Stimulated activated CD4-positive, alpha-beta T cell treated with anti-CD3 and anti-CD28 coated beads, Interleukin-15, amount 100 ng/mL, for 1 hour (primary cell): ENCODE measurements at places on chromosomes 2 and 18.
A peak's percentile ranks its signal among the peaks of the same experiment; 100 is the strongest.

- no peak for DNase-seq
These were observed 79.2 kb downstream of the NDUFA10 start for GRCh38 chr2:239945751-239946561.

GRCh38 chr2:181847198-181847556 lies 44.4 kb upstream of the ITPRID2 start:
- no peak for DNase-seq

GRCh38 chr2:8086796-8087479 lies 594.9 kb upstream of the ID2 start:
- no peak for DNase-seq

- DNase-seq, result no peak
These were observed 81.3 kb downstream of the TFCP2L1 start for GRCh38 chr2:121203591-121204249.

DNA sequence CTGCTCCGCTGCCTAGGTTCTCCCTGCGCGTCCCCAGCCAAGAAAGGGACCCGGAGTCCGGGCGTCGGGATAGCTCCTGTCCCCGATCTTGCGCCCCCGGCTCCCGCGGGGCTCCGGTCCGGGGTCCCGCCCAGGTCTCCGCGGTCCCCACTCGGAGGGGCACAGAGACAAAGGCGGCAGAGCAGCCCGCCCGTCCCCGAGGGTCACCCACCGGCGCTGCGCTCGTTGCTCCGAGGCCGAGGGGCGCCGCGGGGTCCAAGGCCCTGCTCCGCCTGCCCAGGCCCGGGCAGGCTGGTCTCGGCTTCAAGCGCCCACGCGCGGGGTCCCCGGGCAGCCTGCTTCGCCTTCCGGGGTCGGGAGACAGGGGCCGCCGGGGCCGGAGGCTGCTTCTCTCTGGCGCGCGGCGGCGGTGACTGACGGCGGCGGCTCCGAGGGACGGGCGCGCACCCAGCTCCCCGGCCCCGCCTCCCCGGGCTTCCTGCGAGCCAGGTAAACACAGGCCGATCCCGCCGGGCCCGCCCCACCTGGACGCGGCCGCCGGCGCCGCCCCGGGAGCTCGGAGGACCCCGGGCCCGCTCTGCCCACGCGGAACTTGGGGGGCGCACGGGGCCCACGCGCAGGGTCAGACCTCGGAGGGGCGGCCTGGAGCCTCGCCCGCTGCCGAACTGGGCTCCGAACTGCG lies at the start of gene MBP:
Gene MBP (minus strand): TSS at position 415 of the 682 bp plus-strand sequence. CDS start 27,522 bp downstream, outside the sequence.
- DNase-seq, result peak; percentile 68

DNA sequence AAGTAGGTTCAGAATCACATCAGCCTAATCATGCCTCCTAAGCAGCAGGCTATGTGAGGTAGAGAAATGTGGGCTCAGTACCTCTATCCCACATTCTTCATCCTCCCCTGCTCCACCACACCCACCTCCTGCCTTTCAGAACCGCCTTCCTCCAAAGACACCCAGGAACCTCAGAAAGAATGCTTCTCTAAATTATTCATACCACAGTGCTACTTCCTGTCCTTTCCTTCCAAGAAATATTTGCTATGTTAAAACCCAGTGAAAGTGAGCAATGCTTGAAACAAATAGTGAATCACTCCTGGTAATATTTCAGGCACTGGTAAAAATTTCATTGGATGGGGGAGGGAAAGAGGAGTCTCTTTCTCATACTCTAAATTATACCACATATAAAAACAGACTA lies 24.0 kb upstream of the CREB1 start:
- DNase-seq, result no peak

- no peak for DNase-seq
These were observed 1129.4 kb downstream of the TDRD15 start for GRCh38 chr2:22253171-22253570.

GRCh38 chr2:217993817-217994463 lies 8.9 kb downstream of the TNS1 start:
- no peak for DNase-seq

DNA sequence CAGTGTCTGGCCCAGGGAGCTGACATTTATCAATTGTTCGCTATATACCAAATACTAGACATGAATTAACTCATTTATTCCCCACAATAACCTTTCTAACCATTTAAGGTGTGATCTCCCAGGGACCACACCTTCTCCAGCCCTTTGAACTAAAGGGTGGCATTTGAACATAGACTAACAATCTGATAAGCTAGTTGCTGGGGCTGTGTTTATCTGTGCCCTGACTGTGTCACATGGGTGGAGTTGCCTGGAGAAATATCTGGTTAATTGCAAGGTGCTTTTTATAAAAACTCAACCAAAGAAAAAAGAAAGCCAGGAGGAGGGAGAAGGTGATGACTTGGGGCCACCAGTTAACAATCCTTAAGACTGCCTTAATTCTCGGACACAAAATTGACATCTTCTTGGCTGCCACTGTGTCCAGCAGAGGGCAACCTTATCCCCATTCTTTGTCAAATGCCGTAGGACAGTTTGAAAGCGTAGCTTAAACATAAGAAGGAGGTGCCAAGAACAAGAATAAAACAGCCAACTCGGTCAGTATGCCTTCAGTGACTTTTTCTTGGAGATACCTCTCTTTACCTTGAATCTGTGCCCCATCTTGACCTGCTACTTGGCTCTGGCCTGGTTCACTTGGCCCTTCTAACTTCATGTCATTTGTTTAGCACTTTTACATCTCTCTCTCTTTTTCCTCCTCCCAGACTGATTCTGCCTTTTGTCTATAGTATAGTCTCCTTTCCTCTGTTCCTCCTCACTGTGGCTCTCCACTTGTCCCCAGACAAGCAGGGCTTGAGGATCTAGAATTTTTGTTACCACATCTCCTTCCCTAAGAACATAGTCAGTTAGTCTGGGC lies 183.4 kb downstream of the MYO3B start:
- peak; percentile 5 for DNase-seq

DNA sequence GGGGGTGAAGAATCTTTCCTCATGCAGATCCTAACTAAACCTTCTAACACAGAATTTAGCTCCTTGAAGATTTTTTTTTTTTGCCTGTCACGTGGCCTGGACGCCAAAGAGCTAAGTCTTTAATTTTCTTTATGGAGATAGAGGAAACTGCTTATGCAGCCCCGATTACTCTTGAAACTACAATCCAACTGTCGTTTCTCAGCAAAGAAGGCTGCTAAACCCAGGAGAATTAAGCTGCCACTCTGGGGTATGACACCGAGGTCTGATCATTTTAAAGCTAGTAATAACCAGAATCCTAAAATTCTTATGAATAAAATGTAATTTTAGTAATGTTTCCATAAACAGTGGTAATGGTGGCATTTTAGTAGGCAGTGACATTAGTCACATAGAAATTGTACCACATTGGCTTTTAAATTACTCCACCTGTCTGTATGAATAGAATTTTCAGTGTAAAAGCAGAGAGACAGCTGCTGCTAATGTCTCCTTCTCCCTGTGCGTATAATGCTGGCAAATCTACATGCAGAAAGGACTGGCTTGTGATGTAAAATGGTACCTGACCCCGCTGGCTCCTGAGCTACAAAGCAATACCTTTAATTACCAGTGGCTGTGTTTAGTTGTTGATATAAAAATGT lies 86.5 kb downstream of the MEIS1 start:
- no peak for DNase-seq

GRCh38 chr18:29979881-29980280 lies 1062.7 kb downstream of the DSC3 start:
- no peak for DNase-seq

DNA sequence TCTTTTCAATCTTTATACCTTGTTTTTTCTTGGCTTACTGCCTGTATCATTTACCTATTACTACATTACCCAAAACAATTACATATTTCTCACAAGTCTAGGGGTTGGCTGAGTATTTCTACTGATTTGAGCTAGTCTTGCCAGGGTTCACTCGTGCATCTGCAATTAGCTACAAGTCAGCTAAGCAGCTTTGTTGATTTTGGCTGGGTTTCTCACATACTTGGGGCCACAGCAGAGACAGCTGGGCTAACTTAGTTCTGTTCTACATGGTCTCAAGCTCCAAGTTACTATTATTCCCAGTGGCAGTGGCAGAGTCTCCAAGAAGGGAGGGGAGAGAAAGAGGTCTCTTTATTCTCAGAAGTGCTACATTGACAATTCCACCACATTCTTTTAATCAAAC lies 54.7 kb upstream of the SP5 start:
- DNase-seq, result no peak

GRCh38 chr2:27441958-27442919 lies at the start of gene KRTCAP3:
Gene KRTCAP3 (plus strand): TSS chr2:27442381. CDS start chr2:27442413, 32 bp downstream.
- DNase-seq, result peak; percentile 40

DNA sequence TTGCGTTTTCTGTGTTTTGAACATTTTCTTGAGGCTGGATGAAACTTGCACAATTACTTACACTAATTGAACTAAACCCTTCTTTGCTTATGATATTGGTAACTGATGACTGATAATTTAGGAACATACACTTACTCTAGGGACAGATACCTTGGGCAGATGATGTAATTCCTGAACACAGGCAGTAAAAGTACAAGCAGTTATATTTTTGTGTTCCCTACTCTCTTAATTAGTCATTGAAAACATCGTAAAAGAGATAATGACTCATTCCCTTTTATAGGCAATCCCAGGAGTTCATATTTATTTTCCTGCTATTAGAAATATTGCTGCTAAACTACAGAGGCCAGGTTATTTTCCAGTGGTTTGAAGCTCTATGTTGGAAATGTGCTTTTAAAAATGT lies 46.4 kb downstream of the CCDC85A start:
- DNase-seq, result no peak

DNA sequence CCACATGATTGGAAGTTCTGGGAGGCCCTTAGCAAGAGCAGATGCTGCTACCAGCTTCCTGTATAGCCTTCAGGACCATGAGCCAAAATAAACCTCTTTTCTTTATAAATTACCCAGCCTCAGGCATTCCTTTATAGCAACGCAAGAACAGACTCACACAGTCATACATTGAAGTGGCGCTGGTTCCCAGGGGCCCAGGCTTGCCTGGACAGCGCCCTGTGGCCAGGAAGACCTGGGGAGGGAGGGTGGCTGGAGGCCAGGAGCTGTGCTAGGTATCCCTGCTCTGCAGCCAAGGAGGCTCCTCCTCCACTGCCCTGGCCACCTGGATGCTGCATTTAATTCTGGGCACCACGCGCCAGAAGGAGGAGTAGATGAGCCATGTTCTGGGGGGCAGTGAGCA lies 98.1 kb downstream of the AGAP1 start:
- no peak for DNase-seq

DNA sequence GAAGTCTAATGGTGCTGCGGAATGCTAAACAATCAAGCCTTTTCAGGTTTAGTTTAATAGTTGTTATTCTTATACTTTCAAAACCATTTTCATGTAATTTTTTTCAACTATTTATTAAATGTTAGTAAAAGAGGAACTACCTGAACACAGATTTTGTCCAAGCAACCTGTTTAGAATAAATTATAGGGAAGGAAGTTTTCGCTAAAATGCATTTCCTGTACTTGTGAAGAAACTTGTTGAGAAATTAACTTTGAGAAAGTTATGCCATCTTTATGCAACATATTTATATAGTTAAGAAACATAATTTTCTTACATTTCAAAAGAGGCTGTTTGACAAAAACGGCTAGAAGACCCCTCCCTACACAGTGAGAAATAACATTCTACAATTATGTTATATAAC lies 16.6 kb downstream of the MAP4K4 start:
- DNase-seq, result no peak

- no peak for DNase-seq
These were observed 1.7 kb downstream of the KYNU start for GRCh38 chr2:142879151-142879550.

DNA sequence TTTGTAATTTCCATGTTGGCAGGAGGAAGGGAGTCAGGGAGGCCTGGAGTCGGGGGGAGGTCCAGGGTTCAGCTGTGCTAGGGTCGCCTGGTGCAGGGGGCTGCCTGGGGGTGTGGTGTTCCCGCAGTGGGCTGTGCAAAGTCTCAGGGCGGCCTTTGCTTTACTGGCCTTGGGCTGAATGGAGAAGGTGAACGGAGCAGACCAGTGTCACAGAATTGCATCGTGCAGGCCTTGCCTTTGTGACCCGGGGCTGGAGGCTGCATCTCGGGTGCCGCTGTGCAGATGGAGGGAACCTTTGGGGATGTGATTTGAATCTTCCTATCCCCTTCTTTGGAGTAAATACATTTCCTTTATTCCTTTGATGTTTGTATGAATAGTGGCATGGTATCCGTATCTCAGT lies 8.8 kb downstream of the SNTG2 start:
- DNase-seq, result no peak
